ENCODE measurements at places on chromosomes 7 and 10.

GRCh38 chr10:116457488-116457887 lies 29.8 kb downstream of the PNLIPRP3 start:
- DNase-seq = no peak

- DNase-seq = no peak
Observed at GRCh38 chr7:143243111-143243510, 20.1 kb upstream of the GSTK1 start.

GRCh38 chr10:73931767-73932619 lies 21.1 kb downstream of the PLAU start:
- peak; percentile 21 for DNase-seq

DNA sequence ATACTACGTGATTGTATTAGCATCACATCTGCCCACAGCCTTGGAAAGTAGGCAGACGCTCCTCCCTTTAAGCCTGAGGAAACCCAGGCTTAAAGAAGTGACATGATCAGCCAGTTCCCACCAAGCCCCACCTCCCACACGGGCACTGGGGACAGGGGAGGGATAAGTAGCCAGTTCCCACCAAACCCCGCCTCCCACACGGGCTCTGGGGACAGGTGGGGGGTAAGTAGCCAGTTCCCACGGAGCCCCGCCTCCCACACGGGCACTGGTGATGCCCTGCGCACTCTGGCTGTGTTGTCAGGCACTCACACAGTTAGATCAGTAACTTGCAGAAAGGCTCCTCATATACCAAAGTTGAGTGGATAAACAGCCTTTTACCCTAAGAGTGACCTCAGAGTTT lies 606.8 kb downstream of the PTPRN2 start:
- DNase-seq = no peak

DNA sequence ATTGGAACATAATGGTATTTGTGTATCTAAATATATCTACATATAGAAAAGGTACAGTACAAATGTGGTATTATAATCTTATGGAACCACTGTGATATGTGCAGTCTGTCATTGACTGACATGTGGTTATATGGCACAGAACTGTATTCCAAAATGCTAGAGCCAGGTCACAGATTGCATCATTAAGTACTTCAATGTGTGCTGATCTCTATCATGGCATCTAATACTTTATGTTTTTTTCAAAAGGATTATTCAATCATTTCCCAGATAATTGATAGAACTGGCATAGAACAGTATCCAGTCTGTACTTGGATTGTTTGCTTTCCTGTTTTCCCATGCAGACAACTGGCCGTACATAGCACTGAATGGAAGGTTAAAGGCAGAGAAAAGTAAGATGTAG lies 662.7 kb downstream of the PARD3 start:
- no peak for DNase-seq

GRCh38 chr10:102501201-102502028 lies 1.1 kb downstream of the ACTR1A start:
- DNase-seq = no peak

DNA sequence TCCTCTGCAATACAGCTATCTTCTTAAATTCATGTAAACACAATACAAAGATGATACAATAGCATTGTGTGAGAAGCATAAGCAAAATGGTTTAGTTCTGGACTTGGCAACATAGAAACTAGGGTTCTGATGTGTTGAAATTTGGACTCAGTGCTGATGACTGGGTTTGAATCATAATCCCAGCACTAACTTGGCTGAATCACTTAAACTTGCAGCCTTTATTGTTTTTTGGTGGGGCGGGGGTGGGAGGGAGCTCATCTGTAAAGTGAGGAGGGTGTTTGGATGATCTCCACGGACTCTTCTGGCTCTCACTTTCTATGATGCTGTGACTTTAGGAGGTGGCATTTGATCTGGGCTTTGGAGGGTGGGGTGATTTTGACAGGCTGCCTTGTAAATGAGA lies 158.2 kb downstream of the WNT2 start:
- DNase-seq = no peak

GRCh38 chr7:130912862-130913638 lies 179.0 kb upstream of the KLF14 start:
- peak; percentile 51 for DNase-seq

DNA sequence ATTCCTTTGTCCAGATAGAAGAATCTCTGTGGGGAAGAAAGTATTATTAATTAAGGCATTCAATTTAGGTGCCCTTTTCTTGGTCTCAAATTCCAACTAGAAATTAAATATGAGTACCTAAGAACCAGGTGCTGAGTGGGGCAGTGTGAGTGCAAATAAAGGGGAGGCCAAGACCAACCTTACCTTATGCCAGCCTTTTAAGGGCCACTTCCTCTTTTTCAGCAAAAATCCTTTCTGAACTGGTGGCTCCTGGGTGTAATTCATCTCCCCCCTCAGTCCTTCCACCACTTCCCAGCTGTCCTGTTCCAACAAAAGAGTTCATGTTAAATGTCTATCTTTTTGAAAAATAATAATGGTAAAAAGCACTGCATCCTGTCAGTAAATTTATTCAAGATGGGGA lies 108.2 kb downstream of the OSBPL3 start:
- DNase-seq = no peak

- DNase-seq = no peak
Observed at GRCh38 chr7:12434012-12434642, 30.5 kb upstream of the VWDE start.

DNA sequence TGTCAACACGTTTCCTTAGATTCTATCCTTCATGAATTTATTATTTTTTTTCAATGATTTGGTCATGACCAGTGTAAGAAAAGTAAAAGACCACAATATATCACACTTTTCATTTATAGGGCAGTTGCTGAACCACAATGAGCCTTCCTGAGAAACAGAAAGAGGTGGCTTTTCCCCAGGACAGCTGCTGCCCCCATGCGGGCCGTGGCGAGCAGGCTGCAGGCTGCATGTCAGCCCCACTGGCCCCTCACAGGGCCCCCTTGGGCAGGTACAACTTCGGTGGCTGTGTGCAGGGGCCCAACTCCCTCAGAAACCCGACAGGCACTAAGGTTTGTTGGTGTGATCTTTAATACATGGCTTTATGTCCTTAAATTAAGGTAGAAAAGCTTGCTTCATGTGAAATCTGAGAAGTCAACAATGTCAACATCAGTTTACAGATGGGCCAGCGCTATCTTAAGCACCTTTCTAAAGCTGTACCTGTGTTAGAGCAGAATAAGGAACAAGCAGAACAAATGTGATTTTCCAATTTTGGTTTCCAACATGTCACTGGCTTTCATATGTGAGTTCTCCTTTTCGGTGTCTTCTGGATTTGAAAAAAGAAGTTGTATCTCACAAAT lies 10.6 kb downstream of the BEND7 start:
- DNase-seq = no peak

- no peak for DNase-seq
Observed at GRCh38 chr10:30893208-30893607, 138.5 kb downstream of the ZNF438 start.

DNA sequence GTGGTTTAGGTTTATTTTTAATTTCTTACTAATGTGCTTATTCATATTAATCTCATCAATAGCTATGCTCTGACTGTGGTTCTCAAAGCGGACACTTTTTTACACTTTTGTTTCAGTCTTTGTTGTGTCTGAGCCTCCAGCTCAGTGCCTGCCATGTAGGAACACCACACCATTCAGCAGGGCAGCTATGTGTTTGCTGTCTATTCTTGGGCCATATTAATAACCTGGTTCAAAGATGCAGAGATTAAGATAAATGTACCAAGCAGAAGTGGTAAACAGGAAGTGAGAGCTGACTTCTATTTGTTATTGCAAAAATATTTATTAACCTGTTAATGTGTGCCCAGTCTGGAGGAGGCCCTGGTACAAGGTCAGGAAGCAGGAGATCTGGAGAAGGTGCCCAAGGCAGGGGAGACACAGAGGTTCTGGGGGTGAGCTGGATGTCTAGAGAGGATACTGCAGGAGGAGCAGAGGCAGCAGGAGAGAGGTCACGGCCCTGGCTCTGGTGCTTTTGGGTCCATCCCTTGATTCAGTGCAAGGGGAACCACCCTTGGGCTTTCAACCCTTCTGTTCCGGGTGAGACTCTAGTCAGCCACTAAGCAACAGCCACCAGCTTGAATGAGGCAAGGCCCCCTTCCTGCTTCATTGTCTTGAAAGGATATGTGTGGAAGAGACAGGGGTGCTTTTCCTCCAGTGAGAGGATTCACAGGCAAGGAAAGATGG lies 1.9 kb downstream of the TBXAS1 start:
- no peak for DNase-seq

DNA sequence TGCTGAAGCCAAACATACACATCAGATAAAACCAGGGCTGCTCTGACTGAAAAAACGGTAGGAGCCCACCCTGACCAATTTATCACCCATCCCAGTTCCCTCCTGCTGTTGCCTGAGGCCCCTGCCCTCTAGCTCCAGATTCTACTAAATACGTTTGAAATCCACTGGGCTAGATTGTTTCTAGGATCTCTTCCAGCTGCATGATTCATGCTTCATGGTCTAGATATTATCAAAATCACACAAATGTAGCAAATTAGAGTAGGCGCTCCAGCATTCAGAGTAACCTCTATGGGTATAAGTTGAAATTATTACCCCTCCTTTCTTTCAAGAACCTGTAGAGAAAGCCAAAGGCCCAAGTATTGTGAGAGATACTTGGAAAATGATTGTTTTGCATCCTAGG lies 151.2 kb upstream of the FAM13C start:
- DNase-seq = no peak

DNA sequence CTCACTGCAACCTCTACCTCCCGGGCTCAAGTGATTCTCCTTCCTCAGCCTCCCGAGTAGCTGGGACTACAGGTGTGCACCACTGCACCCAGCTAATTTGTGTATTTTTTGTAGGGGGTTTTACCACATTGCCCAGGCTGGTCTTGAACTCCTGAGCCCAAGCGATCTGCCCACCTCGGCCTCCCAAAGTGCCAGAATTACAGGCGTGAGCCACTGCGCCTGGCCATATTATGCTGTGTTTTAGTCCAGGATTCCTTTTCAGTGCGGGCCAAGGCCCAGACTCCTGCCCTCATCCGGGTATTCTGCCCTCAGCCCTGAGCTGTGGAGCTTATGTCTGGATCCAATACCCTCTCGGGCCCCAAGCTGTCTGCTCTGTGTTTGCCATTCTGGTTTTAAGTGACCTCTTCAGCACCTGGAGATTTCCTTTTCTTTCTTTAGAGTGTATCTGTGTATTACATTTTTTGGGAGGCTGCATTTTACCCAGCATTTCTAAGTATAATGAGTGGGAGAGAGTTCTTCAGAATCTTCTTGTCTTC lies 114.9 kb downstream of the BUB3 start:
- DNase-seq = no peak

GRCh38 chr10:101067356-101068083 lies 5.7 kb downstream of the KAZALD1 start:
- DNase-seq = peak; percentile 47
